Progenitor cell of endocrine pancreas (in vitro differentiated cells): ENCODE measurements at places on chromosomes 2 and 18. TPM values are rescaled to one million over a fixed set of nuclear protein-coding genes. Genes with fewer than 3 reads are reported as not detected.

PSMA8 gene
- total RNA-seq, result 0.29 TPM in 1 of 2 replicates, not detected in the other

RBM44 gene
- total RNA-seq, result 0.78 and 0.81 TPM in 2 replicates

LINC00305 gene
- 0.71 and 1.6 TPM in 2 replicates for total RNA-seq

AFF3 gene
- total RNA-seq, result 7.3 and 7.5 TPM in 2 replicates

TXNDC2 gene
- not detected in 2 replicates for total RNA-seq

CABLES1 gene
- 4.2 and 4.8 TPM in 2 replicates for total RNA-seq

DYNAP gene
- not detected in 2 replicates for total RNA-seq

EMILIN2 gene
- 8.7 and 12.5 TPM in 2 replicates for total RNA-seq

LRRC30 gene
- total RNA-seq, result not detected in 2 replicates

SPR gene
- total RNA-seq, result 24.2 and 25.5 TPM in 2 replicates

FARP2 gene
- 63.6 and 67.0 TPM in 2 replicates for total RNA-seq

KIF5C gene
- total RNA-seq, result 26.8 and 27.3 TPM in 2 replicates

TUBA4A gene
- total RNA-seq, result 8.3 and 9.1 TPM in 2 replicates

CHRNG gene
- total RNA-seq, result 0.42 TPM in 1 of 2 replicates, not detected in the other

DNA sequence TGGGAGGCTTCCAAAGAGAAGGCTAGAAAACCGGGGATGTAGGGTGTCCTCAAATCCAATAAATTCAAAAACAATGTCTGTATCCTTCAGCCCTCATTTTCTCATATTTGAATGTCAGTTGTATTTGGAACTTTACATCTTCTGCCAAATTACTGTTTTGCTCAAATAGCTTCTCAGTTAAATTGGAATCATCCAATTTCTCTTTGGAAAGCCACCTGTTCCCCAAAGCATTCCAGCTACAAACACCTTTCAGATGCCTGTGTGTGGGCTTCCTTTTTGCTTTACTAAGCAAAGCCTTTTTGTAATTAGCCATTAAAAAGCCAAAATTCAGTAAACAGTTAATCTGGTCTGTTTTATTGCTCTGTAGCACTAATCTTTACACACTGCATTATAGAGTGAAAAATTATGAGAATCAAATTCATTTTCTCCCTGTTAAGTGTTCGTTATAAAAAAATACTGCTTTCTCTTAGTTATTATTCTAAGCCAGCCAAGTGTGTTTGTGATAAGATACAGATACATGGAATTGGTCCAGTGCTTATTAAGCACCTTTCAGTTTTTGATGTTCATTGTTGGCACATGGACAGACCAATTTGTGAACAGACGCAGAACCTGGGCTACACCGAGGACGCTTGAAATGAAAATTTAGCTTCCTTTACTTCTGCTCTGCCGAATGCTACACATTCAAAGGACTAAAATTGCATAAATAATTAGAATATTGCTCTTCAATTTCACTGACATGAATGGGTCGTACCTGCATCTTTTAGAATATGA, 151.6 kb downstream of the RTN4 start:
- no peak for DNase-seq

- no peak for DNase-seq
Observed at GRCh38 chr2:151937966-151938365, 109.7 kb upstream of the ARL5A start.

DNA sequence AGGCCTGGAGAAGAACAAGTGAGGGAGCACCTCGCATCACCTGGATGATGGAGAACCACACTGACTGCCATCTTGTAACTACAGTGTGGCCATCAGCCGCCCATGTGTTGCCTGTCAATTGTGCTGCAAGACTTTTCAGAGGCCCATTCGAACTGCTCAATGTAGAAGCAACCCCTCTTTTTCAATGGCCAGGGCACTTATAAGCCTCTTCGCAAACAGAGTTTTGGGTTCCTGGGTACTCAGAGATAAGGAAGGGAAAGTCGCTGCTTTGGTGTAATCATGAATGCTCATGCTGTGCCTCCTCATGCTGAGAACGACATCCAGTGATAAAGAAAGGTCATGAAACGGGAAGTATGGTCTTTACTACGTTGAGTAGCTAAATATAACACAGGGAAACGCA, 143.9 kb upstream of the SLC39A10 start:
- DNase-seq, result no peak

- DNase-seq, result no peak
Observed at GRCh38 chr18:74947417-74947816, 261.5 kb downstream of the PTGR3 start.

GRCh38 chr18:65487569-65487968, 263.2 kb upstream of the CDH7 start:
- no peak for DNase-seq

GRCh38 chr2:168718622-168719021, 83.8 kb upstream of the NOSTRIN start:
- no peak for DNase-seq

GRCh38 chr2:233546774-233547173, 19.8 kb downstream of the USP40 start:
- no peak for DNase-seq

DNA sequence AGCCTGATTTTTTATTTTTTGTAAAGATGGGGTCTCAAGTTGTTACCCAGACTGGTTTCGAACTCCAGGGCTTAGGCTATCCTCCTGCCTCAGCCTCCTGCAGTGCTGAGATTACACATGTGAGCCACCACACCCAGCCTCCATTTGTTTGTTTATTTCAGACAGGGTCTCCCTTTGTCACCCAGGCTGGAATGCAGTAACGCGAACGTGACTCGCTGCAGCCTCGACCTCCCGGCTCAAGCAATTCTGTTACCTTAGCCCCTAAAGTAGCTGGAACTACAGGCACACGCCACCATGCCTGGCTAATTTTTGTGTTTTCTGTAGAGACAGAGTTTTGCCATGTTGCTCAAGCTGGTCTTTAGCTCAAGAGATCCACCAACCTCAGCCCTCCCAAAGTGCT, 27.2 kb downstream of the UBXN4 start:
- DNase-seq, result no peak

- DNase-seq, result no peak
Observed at GRCh38 chr2:59177748-59178147, 936.6 kb upstream of the FANCL start.

- DNase-seq, result no peak
Observed at GRCh38 chr2:127598711-127599110, 47.2 kb upstream of the GPR17 start.

DNA sequence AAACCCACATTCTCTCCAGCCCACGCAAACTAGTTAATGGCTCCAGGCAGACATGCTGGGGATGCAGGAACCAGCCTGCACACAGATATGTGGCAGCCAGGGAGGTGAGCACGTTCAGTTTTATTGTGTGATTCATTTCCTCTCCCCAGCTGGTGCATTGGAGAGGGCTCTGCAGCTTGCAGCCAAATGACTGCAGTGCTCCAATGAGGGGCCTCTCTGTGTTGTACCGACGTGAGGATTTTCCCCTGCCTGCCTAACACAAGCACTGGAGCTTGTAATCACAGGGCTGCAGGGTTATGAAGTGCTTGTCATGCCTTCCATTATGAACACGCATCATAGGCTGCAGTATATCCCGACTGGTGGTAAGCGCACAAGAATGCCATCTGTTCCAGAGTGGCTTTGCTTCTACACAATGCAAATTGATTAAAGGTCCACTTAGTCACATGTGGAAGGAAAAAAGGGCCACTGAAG, 92.3 kb upstream of the THUMPD2 start:
- no peak for DNase-seq

DNA sequence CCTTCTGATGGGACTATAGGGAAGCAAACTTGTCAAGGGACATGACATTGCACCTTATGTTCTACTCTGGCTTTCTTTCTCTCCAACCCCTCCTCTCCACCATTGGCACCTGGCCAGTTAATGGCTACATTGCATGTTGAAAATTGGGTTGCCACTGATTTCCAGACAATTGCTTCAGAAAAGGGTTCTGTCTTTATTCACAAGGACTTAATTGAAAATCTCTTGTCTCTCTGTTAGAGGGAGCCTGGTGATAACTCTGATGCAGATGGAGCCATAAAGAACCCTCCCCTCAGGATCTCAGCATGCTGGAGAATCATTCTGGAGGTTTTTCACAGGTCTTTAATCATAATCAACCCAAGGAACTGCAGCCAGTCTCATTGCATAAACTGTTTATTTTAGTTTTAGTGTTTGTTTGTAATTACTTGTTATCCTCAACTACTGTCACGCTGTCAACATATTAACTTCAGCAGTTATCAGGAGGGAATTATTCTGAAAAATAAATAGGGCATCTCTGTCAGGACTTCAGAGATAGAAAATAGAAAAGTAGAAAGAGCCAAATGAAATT, 316.8 kb downstream of the RIT2 start:
- no peak for DNase-seq

DNA sequence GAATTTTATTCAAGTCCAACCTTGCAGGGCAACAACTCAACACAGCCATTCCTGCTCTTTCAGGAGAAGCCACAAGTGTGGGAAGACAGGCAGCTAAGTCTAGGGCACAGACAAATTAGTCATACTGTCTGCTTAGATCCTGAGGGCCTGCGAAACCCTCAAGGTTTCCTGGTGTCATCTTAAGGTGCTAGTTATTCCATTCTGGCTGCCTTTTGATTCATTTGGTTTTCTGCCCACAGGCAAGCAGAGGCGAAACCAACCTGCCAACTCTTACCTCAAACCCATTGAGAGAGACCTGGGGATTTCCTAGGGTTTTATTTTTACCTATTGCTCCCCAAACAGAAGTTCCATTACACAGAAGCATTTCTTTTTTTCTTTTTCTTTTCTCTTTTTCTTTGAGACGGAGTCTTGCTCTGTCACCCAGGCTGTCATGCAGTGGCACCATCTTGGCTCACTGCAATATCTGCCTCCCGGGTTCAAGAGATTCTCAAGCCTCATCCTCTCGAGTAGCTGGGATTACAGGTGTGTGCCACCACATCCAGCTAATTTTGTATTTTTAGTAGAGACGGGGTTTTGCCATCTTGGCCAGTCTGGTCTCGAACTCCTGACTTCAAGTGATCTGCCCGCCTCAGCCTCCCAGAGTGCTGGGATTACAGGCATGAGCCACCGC, 23.7 kb upstream of the SCYGR1 start:
- no peak for DNase-seq

GRCh38 chr2:98464772-98465310, 20.2 kb downstream of the INPP4A start:
- no peak for DNase-seq

GRCh38 chr18:41482501-41482900, 472.5 kb upstream of the PIK3C3 start:
- no peak for DNase-seq

- no peak for DNase-seq
Observed at GRCh38 chr2:100965596-100965995, 36.5 kb upstream of the RPL31 start.

DNA sequence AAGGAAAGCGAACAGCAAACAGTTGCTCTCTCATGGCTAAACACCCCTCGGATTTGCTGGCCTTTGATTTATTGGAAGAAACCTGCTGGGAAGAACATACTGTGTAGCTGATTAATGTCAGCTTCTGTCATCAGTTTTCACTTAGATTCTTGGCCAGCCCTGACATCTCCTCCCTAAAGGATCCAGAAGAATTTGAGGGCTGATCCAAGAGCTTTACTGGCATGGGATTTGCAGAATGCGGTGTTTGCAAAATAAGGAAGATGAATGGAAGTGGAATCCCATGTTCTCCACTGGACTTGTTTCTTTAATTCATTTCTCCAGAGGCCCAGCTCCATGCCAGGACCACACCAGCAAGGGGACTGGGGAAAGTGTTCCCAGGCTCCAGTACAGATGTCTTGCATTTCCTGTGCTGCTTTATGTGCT, 80.5 kb downstream of the RDH14 start:
- DNase-seq, result no peak

- no peak for DNase-seq
Observed at GRCh38 chr18:56651771-56652092, 573 bp downstream of the WDR7 start.

- no peak for DNase-seq
Observed at GRCh38 chr2:119232666-119232993, 9.0 kb downstream of the STEAP3 start.

GRCh38 chr18:59665057-59666006, 31.9 kb downstream of the CCBE1 start:
- no peak for DNase-seq

DNA sequence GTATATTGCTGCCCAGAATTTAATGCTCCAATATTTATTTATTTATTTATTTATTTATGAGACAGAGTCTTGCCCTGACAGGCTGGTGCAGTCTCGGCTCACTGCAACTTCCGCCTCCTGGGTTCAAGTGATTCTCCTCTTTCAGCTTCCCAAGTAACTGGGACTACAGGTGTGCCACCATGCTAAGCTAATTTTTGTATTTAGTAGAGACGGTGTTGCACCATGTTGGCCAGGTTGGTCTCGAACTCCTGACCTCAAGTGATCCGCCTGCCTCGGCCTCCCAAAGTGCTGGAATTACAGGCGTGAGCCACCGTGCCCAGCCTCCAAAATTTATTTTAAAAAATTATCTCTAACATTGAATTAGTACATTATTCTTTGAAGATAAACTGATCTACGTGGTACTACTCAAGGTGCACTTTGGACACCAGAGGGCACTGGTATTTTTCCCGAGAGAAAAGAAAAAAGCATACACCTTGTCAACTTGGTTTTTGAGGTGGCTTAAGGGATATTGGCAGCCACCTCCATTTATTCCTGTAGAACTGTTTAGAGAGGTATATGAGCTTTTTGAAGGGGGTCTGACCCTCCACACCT, 1.4 kb upstream of the IDH1 start:
- DNase-seq, result no peak

DNA sequence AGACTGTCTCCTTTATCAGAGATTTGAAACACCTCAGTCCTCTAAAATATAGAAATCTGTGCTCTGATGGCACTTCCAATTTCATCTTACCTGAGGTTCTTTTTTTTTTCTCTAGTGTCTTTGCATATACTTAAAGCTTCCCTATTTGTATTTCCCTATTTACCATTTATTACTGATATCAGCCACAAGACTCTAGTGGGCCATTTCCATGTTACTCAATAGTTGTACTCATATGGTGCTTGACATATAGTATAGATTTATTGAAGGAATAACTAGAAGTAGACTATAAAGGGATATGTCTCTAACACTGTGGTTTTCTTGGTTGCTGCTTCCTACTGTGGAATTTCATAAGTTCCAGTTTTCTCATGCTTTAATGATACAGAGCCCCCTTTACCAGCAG, 3.0 kb downstream of the RBM45 start:
- no peak for DNase-seq

- DNase-seq, result no peak
Observed at GRCh38 chr2:20623241-20623640, 27.7 kb downstream of the HS1BP3 start.

DNA sequence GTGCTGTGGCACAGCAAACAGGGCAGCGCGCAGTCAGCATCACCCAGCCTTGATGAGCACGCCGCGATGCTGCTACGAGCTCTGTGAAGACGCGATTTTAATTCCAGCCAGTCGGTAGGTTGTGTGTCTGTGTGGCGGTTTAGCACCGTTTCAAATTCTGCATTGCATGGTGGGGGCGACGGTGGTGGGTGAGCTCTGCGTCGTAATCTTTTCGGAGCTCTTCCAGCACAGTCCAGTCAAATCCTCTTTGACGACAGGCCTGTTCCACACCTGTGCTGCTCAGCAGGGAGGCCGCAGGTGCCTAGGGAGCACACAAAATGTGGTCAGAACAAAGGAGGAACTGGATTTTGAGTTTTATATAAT, 8.6 kb downstream of the ALLC start:
- no peak for DNase-seq
